SJCRH30 (cell line): ENCODE measurements at places on chromosomes 6 and 20. TPM values are rescaled to one million over a fixed set of nuclear protein-coding genes. Genes with fewer than 3 reads are reported as not detected.

GRCh38 chr6:13479206-13479800 lies 8.1 kb downstream of the GFOD1 start:
- H3K36me3 ChIP-seq, result no peaks in the 10 kb centered on the region
- DNase-seq, result no peak
- no peaks in the 10 kb centered on the region for H3K27me3 ChIP-seq
- H3K4me3 ChIP-seq, result no peak overlapping the region
- no peak overlapping the region for H3K27ac ChIP-seq

DNA sequence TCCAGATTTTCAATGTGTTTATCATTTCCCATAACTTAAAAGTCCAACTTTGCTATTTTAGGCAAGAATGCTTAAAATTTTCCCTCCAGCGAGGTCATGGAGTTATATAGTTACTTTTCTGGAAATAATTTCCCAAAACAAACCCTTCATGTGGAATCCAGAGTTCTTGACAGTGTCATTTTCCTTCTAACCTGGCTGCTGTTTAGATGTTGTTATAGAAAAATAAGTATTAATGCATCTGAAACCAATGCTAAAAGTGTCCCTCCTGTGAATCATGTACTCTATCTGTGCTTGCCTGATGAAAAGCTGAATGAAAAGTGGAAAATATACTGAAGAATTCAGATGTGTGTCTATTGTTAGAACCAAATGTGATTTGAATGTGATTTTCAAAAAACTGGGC lies 245.3 kb upstream of the HSF2 start:
- no peak for DNase-seq
- no peaks in the 10 kb centered on the region for H3K4me1 ChIP-seq
- H3K27me3 ChIP-seq, result no peaks in the 10 kb centered on the region
- no peak overlapping the region for H3K4me3 ChIP-seq
- no peaks in the 10 kb centered on the region for H3K36me3 ChIP-seq

DNA sequence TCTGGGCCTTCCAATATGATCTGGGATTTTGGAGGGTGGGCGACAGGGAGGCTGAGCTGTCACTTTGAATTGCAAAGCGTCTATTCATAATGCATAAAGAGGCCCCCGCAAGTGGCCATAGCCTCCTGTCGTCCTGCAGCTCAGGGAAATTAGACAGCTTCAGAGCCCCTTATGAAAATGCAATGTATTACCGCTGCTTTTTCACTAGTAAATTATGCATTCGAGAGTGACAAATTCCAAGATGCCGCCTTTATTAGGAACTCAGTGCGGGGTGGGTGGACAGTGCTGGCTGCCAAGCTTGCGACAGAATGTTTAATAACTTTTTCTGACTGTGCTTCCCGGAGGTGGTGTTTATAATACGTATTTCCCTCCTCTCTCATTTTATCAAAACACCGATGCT lies 168.5 kb downstream of the DHX35 start:
- no peak overlapping the region for H3K27ac ChIP-seq
- no peaks in the 10 kb centered on the region for H3K4me1 ChIP-seq
- no peak overlapping the region for H3K4me3 ChIP-seq
- DNase-seq, result no peak
- no peaks in the 10 kb centered on the region for H3K36me3 ChIP-seq
- H3K27me3 ChIP-seq, result no peaks in the 10 kb centered on the region; the same call in 1 of the 2 replicates

DNA sequence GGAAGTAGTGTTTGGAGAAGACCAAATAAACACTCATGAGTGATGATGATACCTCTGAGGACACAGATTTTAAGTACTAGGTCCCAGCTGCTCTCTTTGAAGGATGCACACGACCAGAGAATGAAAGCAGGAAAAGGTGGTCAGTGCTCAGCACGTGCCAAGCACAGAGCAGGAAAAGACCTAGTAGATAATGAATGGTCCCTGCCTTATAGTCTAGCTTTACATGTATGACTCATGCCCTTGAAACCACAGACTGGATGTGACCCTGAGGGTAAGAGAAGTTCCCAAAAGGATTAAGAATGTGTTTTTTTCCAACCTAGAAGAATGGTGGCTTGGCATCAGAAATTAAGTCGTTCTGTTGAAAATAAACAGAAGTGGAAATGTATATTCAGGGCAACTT lies 2.8 kb upstream of the MC3R start:
- H3K27ac ChIP-seq, result no peak overlapping the region
- no peaks in the 10 kb centered on the region for H3K36me3 ChIP-seq
- peaks cover 15% of the 10 kb centered on the region; the same call in 1 of the 2 replicates for H3K27me3 ChIP-seq
- no peak overlapping the region for H3K4me3 ChIP-seq

DNA sequence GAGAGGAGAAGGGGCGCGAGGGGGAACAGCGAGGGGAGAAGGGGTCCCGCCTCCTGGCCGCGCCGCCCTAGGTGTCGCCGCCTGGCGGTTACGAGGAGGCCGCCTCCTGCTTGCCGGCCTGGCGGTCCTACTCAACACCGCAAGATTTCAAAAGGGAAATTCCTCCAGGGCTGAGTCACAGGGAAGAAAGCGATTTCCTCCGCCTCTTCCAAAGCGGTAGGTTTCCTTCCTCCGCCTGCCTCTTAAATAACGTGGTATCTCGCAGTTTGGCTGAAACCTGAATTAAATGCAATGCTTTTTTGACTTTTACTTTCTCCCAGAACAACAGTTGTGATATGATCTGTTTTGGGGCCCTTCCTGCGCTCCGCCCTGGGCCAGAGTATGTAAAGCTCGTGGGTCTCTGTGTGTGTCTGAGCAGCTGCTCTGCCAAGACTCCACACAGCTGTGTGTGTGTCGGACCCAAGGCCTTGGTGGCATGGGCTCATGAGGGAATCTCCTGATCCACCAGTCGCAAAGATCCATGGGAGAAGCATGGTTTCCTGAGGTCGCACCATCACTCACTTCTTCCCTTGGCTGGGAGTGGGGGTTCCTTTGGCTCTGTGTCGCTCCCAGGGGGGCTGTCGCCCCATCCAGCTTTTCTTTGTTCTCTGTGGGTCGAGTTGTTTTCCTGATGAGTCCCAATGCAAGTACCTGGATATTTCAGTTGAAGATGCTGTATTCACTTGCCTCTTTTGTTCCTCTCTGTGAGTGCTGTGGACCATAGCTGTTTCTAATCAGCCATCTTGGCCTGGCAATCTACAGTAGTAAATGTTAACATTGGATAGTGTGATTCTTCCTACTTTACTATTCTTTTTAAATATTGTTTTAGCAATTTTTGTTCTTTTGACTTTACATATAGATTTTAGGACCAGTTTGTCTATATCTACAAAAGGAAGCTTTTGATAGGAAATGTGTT lies 31.6 kb upstream of the NOTCH4 start:
- H3K4me1 ChIP-seq, result no peaks in the 10 kb centered on the region
- H3K4me3 ChIP-seq, result peak overlapping the region; percentile 60
- peak overlapping the region; percentile 99 for H3K27ac ChIP-seq
- no peaks in the 10 kb centered on the region for H3K27me3 ChIP-seq

DNA sequence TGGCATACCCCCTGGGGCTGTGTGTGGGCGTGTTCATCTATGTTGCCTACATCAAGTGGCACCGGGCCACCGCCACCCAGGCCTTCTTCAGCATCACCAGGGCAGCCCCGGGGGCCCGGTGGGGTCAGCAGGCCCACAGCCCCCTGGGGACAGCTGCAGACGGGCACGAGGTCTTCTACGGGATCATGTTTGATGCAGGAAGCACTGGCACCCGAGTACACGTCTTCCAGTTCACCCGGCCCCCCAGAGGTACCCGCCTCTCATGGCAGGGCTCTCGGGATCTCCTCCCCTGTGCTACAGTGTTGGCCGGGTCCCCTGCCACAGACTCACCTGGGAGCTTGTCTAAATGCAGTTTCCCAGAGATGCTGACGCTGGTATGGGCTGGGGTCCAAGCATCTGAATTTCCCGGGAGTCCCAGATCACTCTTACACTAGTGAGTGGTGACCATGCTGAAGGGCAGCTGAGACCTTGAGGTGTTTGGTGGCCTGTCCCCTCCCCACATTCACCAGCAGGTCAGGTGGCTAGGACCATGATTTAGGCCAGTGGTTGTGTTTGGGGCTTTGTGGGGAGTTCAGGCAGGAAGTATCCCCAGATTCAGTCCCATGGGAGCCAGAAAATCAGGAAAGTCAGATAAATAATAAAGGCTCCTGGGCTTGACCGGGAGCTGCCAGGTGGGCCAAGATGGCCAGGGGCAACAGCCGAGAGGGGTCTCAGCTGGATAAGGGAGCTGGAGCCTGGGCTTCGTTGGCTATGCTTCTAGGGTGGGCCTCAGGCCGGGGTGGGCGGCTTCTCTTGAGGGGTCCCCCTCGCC lies 11.8 kb downstream of the ENTPD6 start:
- no peak overlapping the region for H3K4me3 ChIP-seq
- no peaks in the 10 kb centered on the region for H3K27me3 ChIP-seq
- H3K36me3 ChIP-seq, result peaks cover 15% of the 10 kb centered on the region
- no peak overlapping the region for H3K27ac ChIP-seq
- no peak for DNase-seq

GRCh38 chr6:168170841-168171601 lies 92.0 kb upstream of the FRMD1 start:
- H3K27me3 ChIP-seq, result peaks cover 5% of the 10 kb centered on the region; the same call in 1 of the 2 replicates
- H3K36me3 ChIP-seq, result no peaks in the 10 kb centered on the region
- no peaks in the 10 kb centered on the region for H3K4me1 ChIP-seq
- H3K4me3 ChIP-seq, result no peak overlapping the region

DNA sequence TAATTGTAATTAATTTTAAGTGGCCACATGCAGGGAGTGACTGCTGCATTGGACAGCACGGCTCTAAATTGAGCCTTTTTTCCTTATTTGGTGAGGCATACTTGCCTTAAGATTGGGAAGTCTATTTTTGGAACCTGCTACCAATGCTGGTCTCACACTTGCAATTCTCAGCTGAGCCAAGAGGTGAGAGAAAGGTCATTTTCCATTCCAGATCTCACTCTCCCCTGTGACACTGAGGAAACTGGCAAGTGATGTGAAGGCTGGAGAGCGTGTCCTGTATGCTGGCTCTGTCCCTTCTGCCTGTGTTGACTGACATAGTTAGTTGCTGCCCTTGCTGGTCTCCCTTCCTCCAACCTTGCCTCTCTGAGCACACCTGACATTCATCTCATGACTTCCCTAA lies 735 bp upstream of the MOG start:
- H3K36me3 ChIP-seq, result no peaks in the 10 kb centered on the region
- H3K4me1 ChIP-seq, result no peaks in the 10 kb centered on the region
- no peak overlapping the region for H3K4me3 ChIP-seq
- H3K27ac ChIP-seq, result no peak overlapping the region
- no peak for DNase-seq

DNA sequence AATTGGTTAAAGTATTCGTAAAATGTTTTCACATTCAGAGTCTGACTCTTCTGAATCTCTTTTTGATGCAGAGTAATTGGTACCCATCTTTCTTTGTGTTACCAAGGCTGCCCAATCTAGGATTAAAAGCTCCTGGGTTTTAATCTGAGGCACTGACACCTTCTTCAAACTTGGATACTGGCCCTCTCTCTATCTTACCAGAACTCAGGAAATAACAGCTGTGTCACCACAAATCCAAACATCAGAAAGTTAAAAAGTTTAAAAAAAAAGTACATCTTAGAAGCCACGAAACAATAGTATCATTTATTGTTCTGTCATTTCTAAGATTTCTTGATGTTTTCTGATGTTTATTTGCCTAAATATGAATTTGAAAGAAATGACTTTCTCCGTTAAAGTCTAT lies 255.5 kb upstream of the RUNX2 start:
- no peaks in the 10 kb centered on the region; the same call in 1 of the 2 replicates for H3K4me1 ChIP-seq
- no peak overlapping the region for H3K4me3 ChIP-seq
- H3K36me3 ChIP-seq, result no peaks in the 10 kb centered on the region
- no peak for DNase-seq
- no peak overlapping the region for H3K27ac ChIP-seq

- no peaks in the 10 kb centered on the region; the same call in 1 of the 2 replicates for H3K27me3 ChIP-seq
- no peaks in the 10 kb centered on the region for H3K4me1 ChIP-seq
- H3K4me3 ChIP-seq, result no peak overlapping the region
- H3K27ac ChIP-seq, result no peak overlapping the region
These were observed 59.5 kb downstream of the PLEKHG1 start for GRCh38 chr6:150659046-150659763.

DNA sequence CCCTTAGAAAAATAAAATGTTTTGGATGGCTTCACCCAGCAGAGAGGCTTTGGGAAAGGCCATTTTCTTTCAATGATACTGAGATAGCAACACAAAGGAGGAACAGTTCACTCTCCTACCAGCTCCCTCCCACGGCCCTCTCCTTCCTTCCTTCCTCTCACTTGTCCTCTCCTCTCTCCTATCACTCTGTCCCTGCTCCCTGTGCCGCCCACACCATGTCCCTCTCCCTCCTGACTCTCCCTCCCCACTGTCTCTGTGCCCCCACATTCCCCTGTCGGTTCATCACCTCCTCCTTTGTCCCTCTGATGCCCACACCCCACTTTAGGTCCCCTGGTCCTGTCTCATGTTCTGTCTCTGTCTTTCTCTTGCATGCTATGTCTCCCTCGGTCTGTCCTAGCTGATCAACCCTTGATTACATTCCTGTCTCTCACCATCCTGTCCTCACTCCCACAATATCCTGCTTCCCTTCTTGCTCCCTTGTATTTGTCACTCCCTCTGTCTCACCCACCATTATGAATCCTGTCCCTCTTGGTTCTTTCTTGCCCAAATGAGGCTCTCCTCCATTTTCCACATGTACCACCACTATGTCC lies 30.1 kb downstream of the ELMO2 start:
- H3K27me3 ChIP-seq, result no peaks in the 10 kb centered on the region
- H3K27ac ChIP-seq, result no peak overlapping the region
- no peak for DNase-seq
- no peak overlapping the region for H3K4me3 ChIP-seq
- peaks cover 75% of the 10 kb centered on the region for H3K36me3 ChIP-seq

GRCh38 chr6:63759605-63760105 lies 124.1 kb downstream of the PHF3 start:
- DNase-seq, result no peak
- no peaks in the 10 kb centered on the region for H3K27me3 ChIP-seq
- no peaks in the 10 kb centered on the region for H3K36me3 ChIP-seq
- no peak overlapping the region for H3K4me3 ChIP-seq

DNA sequence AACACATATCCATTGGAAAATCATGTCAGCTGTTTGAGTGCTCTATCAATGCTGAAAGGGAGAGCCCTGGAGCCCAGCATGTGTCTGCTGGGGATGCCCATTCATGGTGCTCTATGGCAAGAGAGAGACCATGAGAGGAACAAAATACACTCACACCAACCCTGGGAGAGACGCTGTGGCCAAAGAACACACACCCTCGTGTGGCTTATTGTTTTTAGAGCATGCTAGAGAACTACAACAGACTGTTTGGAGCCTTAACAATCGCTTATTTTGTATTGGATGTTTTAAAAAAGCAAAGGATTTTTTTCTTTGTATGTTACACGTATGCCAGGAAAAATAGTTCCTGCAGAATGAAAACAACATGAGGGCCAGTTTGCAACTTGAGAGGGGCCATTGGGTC lies 151.0 kb downstream of the SLC24A3 start:
- no peak for DNase-seq
- no peaks in the 10 kb centered on the region for H3K4me1 ChIP-seq
- H3K4me3 ChIP-seq, result no peak overlapping the region
- H3K36me3 ChIP-seq, result no peaks in the 10 kb centered on the region
- no peaks in the 10 kb centered on the region for H3K27me3 ChIP-seq

- no peaks in the 10 kb centered on the region for H3K27me3 ChIP-seq
- H3K4me3 ChIP-seq, result no peak overlapping the region
- H3K36me3 ChIP-seq, result no peaks in the 10 kb centered on the region
- no peak overlapping the region for H3K27ac ChIP-seq
- no peak for DNase-seq
These were observed 215.7 kb downstream of the CDC5L start for GRCh38 chr6:44603044-44603686.

Gene TINAG
- not detected in 2 replicates for total RNA-seq

Gene CCM2L
- total RNA-seq, result 0.71 and 1.2 TPM in 2 replicates

Gene CCN6
- not detected in 2 replicates for total RNA-seq

Gene CAGE1
- total RNA-seq, result 0.16 TPM in 1 of 2 replicates, not detected in the other

Gene ZKSCAN3
- 3.9 and 4.6 TPM in 2 replicates for total RNA-seq

Gene SRMS
- total RNA-seq, result not detected in 2 replicates

Gene DACT2
- total RNA-seq, result not detected in 2 replicates

Gene RTEL1
- 16.7 and 25.6 TPM in 2 replicates for total RNA-seq

Gene TMC2
- 0.15 and 0.24 TPM in 2 replicates for total RNA-seq

Gene TBC1D20
- total RNA-seq, result 31.8 and 33.0 TPM in 2 replicates

Gene RSPH9
- not detected in 2 replicates for total RNA-seq

Gene CD109
- total RNA-seq, result 4.7 and 4.9 TPM in 2 replicates
